ENCODE measurements at places on chromosomes 2 and 18.

- DNase-seq: no peak
Observed at GRCh38 chr2:116142644-116143227, 1671.8 kb upstream of the DDX18 start.

DNA sequence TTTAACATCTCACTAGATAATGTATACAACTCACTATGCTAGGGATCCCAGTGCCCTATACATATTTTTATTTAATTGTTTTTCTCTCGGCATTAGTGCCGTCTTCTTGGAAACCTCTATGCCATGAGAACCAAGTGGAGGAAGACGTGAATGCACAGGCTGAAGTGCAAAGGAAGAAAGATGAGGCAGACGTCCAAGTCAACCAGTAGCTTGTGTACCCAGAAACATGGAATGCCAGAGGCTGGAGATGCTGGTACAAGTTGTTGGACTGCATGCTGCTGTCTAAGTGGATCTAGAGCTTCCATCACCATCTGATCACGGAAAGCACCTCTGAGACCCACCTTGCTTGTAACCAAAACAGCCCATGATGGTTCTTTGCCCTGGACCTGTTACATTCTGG lies 12.5 kb upstream of the GEMIN6 start:
- no peak for DNase-seq

GRCh38 chr18:77181950-77182707 lies 49.5 kb upstream of the MBP start:
- DNase-seq: no peak

GRCh38 chr2:36964496-36965058 lies 1.8 kb downstream of the STRN start:
- DNase-seq: no peak

DNA sequence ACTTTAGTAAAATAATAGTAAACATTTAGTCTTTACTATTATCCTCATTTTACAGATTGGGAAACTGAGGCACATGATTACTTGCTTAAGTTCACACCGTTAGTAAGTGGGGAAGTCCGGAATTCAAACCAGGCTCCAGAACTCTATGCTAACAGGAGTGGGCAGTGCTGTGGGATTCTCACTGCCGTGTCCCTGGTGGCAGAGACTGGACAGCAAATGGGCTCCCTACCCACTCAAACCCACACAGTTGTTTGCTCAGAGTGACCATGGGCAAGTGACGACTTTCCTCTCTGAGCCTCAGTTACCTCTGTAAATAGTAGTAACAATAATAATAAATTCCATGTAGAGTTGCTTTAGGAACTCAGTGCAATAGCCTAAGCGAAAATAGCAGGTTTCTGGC lies 24.0 kb downstream of the MAIP1 start:
- DNase-seq: no peak

DNA sequence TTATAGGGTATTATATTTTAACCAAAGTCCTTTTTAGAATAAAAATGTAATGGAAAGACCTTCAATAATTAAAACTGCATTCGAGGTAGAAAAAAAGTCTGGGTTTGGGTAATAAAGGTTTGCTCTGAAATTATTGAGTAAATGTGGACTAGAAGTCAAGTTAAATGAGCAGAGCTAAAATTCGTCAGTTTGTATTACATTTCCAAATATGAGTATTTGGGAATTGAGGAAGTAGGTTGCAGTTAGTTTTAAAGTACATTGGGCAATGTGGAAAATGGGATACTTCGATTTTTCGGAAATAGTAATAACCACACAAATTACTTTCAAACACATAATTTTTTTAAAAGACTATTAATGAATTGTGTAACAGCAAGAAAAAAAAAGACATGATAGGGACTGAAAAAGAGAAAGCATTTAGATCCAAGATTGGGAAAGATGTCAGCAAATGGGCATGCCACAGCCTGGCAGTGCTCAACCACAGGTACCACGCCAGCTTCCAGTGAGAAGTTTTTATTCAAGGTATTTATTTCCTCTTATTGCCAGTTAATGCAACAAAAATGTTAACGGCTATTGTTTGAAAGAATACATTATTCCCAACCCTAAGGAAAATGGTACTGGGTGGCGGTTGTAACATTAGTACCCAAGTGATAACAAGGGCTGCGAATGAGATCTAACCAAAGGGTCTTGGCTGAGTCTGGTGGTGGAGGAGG lies 50.0 kb downstream of the TTC39C start:
- DNase-seq: no peak

- DNase-seq: no peak
Observed at GRCh38 chr2:184562532-184562931, 35.8 kb upstream of the ZNF804A start.

DNA sequence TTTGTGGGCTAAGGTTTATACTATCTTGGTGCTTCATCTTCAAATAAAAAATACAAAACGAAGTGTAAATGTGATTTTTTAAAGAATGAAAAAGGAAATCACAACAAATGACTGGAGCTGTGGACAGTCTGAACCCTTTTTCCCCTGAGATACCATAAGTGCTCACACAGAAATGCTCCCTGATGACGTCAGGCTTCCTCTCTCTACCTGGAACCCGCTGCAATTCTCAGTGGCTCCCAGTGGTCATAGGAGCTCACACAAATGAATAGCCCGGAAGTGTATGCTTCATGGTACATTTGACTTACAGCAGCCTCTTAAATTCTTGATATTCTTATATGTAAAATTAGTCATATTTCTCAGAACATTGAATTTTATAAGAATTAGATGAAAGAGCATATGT lies 249.7 kb upstream of the GYPC start:
- no peak for DNase-seq

Measured in CD4-positive, alpha-beta T cell treated with Interleukin-15 for 4 hours (primary cell).